Natural killer cell treated with Interleukin-12 subunit alpha and Interleukin-12 subunit beta and Interleukin-15 and Interleukin-18, amount 100 ng/mL, for 72 hours (primary cell): ENCODE measurements at places on chromosomes 12 and 14.
A peak's percentile ranks its signal among the peaks of the same experiment; 100 is the strongest.

DNA sequence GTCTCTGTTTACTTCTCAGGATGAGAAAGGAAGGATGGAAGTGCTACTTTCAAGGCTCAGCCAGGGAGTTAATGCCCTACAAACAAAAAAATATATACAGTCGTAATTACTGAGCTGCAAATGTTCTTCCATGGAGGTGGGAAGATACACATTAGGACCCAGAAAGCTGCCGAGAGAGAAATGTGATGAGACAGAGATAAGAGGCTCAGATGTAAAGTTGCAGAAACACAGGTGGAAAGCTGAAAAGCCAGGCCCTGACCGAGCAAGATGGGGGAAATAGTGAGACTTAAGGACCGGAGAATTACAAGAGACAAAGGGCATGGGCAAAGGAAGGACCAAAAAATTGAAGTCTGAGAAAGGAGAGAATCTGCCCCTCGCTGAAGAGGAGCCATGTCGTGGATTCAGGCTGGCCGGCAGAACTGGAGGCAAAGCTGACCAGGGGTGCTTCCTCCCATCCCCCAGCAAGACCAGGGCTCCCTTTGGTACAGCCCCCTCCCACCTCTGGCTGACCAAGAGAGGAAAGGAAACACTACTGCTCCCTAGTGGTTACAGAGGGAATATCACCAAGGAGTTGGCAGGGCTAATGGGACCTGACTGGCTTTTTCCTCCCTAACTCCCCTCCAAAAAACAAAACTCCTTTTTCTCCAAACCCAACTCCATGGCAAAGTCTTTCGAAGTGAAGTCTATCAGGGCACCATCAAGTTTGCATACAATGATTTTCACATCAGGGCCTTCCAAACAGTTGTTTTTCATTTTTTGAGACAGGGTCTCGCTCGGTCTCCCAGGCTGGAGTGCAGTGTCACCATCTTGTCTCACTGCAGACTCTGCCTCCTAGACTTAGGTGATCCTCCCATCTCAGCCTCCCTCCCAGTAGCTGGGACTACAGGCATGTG lies 12.1 kb downstream of the ZFHX2 start:
- no peak for DNase-seq
- H3K36me3 ChIP-seq, result no peaks in the 10 kb centered on the region
- no peak overlapping the region for H3K27ac ChIP-seq
- H3K4me3 ChIP-seq, result no peak overlapping the region
- no peaks in the 10 kb centered on the region for H3K27me3 ChIP-seq
- peaks cover 2% of the 10 kb centered on the region for H3K4me1 ChIP-seq

- no peaks in the 10 kb centered on the region for H3K36me3 ChIP-seq
- no peaks in the 10 kb centered on the region for H3K27me3 ChIP-seq
- peak overlapping the region; percentile 72 for H3K27ac ChIP-seq
- peaks cover 26% of the 10 kb centered on the region for H3K4me1 ChIP-seq
- peak overlapping the region; percentile 90 for H3K4me3 ChIP-seq
Measured at GRCh38 chr14:93112891-93113677, 2.6 kb downstream of the ITPK1 start.

- no peak overlapping the region for H3K4me3 ChIP-seq
- DNase-seq, result no peak
- H3K27me3 ChIP-seq, result no peaks in the 10 kb centered on the region
- H3K36me3 ChIP-seq, result no peaks in the 10 kb centered on the region
- no peak overlapping the region for H3K27ac ChIP-seq
Measured at GRCh38 chr12:27006797-27007467, 7.3 kb downstream of the TM7SF3 start.

GRCh38 chr12:85466890-85467289 lies 186.9 kb downstream of the ALX1 start:
- DNase-seq, result no peak
- H3K36me3 ChIP-seq, result no peaks in the 10 kb centered on the region
- H3K4me1 ChIP-seq, result peaks cover 41% of the 10 kb centered on the region
- H3K4me3 ChIP-seq, result no peak overlapping the region
- no peak overlapping the region for H3K27ac ChIP-seq
